ENCODE measurements at places on chromosomes 4 and X.

- no peak for DNase-seq
Observed at GRCh38 chr4:22596409-22596808, 80.5 kb upstream of the ADGRA3 start.

- no peak for DNase-seq
Observed at GRCh38 chrX:153725039-153725831, 579 bp downstream of the ABCD1 start.

GRCh38 chr4:183807420-183808096 is 97.5 kb upstream of the STOX2 start:
- DNase-seq = no peak

- DNase-seq = no peak
Observed at GRCh38 chrX:42954880-42955279, 176.9 kb upstream of the PPP1R2C start.

GRCh38 chr4:1477045-1477840 is 71.0 kb upstream of the NKX1-1 start:
- DNase-seq = no peak

DNA sequence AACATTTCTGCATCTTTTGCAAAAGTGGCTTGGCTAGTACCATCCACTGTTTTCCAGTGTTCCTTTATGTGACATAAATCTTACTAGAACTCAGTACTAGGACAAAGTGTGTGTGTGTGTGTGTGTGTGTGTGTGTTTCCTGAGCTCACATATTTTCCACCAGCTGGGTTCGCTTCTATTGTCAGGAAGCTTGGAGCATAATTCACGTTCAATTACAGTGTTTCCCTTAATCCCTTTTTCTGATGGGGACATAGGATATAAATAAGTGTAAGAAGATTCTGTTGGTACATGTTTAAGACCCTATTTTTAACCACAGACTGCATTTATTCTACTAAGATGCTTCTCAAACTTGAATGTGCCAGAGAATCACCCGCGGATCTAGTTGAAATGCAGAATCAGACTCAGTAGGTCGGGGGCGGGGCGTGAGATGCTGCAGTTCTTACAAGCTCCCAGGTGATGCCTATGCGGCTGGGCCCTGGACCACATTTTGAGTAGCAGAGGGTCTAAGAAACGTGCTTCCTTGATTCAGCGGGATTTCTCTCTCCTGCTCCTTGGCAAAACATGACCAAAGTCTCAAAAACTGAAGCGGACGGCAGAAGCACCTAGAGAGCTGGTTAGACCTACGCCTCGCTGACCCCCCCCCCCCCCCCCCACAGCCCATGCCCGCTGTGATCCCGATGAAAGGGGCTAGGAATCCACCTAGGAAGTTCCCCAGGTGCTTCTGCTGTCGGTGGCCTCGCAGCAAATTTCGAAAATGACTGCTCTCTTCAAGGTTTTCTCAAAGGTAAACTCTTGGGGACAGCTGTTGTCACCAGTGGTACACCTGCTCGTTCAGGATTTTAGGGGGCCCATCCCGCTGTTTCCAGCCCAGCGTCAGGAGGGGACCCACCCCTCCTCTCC is 797 bp downstream of the CD99L2 start:
- no peak for DNase-seq

- no peak for DNase-seq
Observed at GRCh38 chrX:40950546-40950945, 134.7 kb upstream of the USP9X start.

GRCh38 chr4:103443324-103443723 is 245.2 kb upstream of the CENPE start:
- no peak for DNase-seq

- no peak for DNase-seq
Observed at GRCh38 chr4:15765910-15766697, 12.0 kb upstream of the CD38 start.

DNA sequence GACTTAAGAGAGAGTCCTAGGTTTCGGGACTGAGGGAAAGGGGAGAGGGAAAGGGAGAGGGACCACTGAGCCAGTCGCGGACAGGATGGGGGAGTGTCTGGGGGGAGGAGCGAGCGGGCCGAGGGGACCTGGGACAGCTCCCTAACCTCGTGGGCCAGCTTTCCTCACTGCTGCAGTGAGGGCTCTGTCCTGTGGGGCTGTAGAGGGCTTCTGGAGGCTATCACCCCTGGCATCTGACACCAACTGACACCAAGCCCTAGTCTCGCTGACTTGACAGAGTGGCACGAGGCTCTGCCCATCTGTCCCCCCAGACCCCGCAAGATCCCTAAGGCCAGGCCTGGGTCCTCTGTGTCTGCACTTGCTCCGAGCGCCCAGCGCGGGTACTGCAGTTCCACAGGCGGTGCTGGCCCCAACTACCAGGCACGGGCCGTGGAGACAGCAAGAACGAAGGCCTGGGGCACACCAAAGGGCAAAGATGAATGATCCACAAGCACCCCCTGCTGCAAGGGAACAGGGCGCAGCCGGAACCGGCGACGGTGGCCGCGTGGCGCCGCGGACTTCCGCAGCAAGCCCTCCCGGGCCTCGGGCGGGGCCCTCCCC is 465 bp downstream of the HAUS7 start:
- DNase-seq = no peak

DNA sequence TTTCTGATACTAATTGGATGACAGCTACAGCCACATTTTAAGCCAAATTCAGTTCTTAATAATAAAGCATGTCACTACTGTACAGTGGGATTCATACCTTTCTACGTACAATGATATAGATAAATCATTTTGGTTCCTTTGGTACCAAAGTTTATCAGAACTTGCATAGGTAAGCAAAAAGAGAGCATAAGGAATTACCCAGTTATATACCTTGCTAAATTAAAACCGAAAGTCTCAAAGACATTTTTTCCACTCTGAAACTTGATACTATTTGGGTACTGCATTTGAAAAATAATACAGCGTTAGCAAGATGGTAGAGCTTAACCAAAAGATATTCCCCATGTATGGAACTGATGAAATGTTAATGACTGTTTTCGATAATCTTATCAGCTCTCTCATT is 400.9 kb upstream of the ADGRL3 start:
- no peak for DNase-seq

Data from HS-27A (cell line).